ENCODE measurements at places on chromosomes 13 and 19.

DNA sequence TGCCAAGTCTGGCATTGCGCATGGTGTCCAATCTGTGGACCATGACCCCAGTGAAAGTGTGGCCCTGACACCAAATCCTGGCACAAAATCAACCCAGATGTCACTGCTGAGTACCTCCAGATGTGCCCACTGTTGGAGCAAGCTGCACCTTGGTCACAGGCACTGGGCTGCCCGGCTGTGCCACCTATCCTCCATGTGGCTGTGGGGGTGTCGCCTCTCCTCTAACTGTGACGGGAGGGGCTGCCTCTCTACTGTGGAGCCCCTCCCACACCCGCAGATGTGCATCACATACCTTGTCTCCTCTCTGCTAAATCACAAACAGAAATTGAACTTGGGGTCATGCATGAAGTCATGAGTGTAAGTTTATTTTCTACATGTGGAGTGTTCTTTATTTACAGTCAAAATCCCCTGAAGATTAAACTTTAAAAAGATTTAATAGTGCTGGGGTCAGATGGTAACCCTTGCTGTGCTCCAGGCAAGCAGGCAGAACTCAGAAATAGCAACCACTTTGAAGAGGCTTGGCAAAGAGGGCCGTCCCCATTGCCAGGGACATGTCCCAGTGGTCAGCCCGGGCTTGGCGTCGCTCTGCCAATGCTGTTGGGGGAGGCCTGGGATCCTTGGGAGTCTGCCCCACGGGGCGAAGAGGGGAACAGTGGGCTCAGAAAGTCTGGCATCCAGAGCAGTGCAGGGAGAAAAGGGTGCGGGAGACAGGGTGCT, 46.4 kb upstream of the ZNF536 start:
- no peak for DNase-seq

GRCh38 chr19:35942235-35942634, 6.1 kb downstream of the LRFN3 start:
- no peak for DNase-seq

DNA sequence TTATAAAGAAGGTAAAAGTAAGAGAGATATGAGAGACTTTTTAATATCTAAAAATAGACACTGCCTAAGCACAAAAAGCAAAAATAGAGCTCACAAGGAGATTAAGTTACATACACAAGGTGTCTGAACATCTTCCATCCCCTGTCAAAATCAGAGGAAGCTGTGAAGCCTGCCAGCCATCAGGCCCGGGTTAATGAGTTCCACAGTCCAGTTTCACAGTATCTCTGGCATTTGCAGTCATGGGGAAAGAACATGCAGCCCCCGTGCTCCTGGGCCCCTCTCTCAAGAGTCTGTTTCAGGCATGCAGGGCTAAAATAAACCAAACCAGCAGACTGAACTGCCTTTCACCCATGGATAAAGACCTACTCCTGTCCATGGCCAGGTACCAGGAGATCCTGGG, 79.2 kb downstream of the TBC1D4 start:
- DNase-seq: no peak

DNA sequence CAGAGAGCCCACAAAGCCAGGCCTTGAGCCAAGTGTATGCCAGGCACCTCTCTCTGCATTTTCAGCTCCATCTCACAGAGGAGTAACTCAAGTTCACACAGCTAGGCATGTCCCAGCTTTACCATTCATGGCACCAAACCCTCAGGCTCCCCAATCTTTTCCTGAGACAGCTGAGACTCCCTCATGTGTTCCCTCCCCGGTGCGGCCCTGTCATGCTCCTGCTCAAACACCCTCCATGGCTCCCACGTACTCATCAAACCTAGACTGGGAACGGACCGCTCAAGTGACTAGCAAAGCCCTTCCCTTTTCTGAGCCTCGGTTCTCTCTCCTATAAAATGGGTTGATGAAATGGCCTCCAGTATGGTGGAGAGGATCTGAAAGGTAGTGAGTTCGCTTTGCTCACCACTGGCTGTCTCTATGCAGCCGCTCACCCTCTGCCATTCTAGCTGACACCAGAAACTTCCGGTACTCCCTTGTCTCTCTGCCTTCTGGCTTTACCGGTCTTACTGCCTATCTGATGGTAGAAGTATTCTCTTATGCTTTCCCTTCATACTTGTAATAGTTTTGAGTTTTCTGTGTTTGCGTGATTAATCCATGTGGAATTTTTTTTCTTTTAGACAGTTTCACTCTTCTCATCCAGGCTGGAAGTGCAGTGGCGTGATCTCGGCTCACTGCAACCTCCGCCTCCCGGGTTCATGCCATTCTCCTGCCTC, 7.8 kb upstream of the SLC44A2 start:
- no peak for DNase-seq

DNA sequence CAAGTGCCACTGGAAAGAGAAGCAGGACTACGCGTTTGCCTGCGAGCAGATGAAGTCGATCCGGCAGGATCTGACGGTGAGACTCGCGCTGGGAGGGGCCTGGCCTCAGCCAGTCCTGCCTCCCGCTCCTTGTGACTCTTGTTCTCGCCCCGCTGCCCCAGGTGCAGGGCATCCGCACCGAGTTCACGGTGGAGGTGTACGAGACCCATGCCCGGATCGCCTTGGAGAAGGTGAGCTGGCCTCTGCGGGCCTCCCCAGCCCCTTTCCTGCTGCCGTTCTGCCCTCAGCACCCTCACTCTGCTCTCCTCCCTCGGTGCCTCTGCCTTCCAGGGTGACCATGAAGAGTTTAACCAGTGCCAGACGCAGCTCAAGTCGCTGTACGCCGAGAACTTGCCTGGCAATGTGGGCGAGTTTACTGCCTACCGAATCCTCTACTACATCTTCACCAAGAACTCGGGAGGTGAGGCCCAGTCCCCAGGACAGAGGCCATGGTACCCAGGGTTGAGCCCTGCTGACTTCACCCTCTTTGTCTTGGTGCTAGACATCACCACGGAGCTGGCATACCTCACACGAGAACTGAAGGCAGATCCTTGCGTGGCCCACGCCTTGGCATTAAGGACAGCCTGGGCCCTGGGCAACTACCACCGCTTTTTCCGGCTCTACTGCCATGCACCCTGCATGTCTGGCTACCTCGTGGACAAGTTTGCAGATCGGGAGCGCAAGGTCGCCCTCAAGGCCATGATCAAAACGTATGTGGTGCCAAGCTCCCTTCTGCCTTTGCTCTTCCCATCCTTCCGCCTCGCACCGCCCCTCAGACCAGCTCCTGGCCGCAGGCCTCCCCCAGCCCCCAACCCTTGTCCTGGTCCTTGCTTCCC, 5.6 kb downstream of the LENG9 start:
- no peak for DNase-seq

DNA sequence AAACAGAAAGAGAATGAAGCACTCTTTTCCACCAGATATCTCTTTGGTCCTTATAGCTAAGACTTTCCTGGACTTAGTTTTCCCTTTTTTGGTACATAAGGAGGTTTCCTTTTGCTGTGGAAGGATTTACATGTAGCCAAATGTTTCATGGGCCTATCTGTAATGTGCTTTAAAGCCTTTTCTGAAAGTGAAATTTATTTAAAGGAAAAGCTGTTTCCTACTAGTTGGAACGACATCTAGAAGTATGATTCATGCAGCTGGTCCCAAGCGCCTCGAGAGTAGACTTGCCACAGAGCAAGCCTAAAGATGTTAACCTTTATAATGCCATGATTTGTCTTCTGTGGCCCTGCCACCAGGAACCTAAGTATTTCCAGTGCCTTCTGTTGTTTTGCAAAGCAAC, 390.3 kb downstream of the DLEU7 start:
- DNase-seq: no peak

DNA sequence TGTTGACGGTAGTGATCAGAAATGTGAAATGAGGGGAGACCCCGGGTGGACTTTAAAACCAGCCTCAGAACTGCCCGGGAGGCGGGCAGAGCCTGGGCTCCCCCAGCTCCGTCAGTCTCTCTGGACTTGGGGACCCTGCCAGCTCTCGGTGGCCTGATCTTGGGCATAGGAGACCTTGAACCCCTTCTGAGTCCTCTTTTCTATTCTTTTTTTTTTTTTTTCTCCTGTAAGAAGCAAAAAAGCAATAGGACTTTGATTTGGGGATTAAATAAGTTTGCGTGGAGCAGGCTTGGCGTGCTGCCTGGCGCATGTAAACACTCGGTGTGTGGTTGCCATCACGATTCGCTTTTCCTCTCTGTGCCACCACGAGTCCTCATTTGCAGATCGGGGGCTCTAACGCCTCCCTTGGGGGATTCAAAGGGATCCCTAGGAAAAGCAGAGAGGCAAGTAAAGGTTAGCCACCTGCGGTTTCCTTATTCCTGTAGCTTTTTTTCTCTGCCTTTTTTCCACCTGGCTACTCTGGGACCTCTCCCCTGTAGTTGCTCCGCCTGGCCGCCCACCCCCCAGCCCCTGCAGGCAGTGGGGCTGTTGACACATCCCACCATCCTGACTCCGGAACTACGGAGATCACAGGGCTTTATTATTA, 1.3 kb downstream of the SAFB start:
- no peak for DNase-seq

GRCh38 chr19:45601115-45601514, 897 bp downstream of the GPR4 start:
- no peak for DNase-seq

DNA sequence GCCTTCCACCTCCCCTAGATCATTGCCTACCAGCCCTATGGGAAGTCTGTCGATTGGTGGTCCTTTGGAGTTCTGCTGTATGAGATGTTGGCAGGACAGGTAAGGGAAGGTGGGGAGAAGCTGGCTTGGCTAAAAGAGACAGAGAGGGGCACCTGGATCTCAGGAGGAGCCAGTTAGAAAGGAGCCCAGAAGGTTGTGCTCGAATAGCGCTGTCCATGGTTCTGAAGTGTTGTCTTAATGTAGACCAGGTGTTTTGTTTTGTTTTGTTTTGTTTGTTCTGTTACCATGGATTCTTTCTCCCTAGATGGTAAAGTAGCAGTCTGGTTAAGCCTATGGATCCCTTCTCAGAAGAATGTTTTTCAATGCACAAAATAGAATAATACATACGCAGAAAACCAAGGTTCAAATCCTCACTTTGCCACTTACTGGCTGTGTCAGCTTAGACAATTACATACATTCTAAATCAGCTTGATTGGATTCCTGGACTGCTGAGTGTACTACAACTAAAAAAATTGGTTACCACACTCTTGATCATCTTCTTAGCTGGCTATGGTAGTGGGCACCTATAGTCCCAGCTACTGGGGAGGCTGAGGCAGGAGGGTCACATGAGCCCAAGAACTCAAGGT, 5.9 kb upstream of the CACNG7 start:
- DNase-seq: no peak

GRCh38 chr13:102017248-102017647, 384.6 kb downstream of the FGF14 start:
- DNase-seq: no peak

GRCh38 chr13:113452942-113453901, at the start of gene ADPRHL1:
ADPRHL1 (minus strand) TSS chr13:113453488; CDS start chr13:113453437, 51 bp downstream.
- DNase-seq: no peak

DNA sequence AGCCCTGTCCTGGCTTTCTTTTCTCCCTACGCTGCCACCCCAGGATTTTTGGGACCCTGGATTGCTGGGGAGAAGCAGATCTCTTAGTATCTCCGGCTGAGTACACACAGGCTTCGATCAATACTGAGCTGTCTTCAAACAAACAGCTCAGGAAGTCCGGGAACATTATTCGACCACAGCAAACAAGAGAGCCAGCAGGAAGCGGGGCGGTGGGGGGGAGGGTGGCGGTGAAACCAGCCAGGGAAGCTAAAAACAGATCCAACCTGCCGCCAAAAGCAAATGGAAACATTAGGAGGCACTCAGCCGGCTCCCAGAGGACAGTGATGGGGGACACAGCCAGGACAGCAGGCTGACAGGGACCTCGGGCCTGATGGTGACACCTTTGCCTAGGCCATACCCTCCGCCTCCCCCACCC, 12.2 kb upstream of the BCAM start:
- DNase-seq: no peak

GRCh38 chr13:32316501-32316900, 1.2 kb downstream of the BRCA2 start:
- DNase-seq: no peak

DNA sequence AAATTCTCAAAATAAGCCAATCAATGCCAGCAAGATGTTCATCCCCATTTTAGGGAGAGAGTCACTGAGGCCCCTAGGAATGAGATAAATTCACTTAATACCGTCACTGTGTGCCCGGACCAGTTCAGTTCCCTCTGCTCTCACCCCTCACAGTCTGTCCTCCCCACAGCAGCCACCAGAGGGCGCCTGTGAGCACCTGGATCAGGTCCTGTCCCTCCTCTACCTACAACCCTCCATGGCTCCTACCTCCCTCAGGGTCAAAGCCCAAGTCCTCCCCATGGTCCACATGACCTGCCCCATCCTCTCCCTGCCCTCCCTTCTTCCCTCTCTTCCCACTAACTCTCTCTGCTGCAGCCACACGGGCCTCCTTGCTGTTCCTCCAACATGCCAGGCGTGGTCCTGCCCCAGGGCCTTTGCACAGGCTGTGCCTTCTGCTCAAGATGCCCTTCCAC, 42.0 kb upstream of the NFIC start:
- peak; percentile 59 for DNase-seq

DNA sequence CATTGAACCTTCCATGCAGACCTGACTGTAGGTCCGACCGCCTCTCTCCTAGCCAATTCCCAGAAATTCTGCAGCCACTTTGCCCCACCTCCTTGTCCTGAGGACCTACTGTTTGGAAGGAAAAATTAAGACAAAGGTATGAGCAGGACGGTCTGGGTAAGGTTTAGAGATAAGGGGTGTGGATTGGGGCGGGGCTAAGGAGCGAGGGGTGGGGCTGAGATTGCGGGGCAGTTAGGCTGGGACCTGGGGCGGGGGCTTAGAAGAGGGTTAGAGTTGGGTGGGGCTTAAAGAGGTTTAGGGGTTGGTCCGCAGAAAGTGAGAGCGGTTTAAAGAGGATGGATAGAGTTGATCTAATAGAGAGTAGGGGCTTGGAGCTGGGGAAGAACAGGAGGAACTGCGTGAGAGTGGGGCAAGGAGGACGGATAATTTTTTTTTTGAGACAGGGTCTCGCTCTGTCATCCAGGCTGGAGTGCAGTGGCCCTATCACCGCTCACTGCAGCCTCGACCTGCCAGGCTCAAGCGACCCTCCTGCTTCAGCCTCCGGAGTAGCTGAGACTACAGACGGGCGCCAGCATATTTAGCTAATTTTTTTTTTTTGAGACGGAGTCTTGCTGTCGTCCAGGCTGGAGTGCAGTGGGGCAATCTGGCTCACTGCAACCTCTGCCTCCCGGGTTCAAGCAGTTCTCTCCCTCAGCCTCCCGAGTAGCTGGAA, 1.7 kb upstream of the ZNF865 start:
- no peak for DNase-seq

GRCh38 chr19:19721896-19722295, 11.0 kb downstream of the ZNF14 start:
- DNase-seq: no peak

GRCh38 chr19:19382118-19382517, 23.4 kb upstream of the GATAD2A start:
- no peak for DNase-seq

- no peak for DNase-seq
Observed at GRCh38 chr13:66200555-66200954, 1029.6 kb downstream of the PCDH9 start.

Data from stimulated activated CD4-positive, alpha-beta T cell treated with anti-CD3 and anti-CD28 coated beads, TNF-alpha, amount 100 ng/mL, for 24 hours (primary cell).